SHP77 treated with DMSO at 0.1 percent for 48 hours (cell line): ENCODE measurements at places on chromosomes 1 and 21.
A peak's percentile ranks its signal among the peaks of the same experiment; 100 is the strongest.

DNA sequence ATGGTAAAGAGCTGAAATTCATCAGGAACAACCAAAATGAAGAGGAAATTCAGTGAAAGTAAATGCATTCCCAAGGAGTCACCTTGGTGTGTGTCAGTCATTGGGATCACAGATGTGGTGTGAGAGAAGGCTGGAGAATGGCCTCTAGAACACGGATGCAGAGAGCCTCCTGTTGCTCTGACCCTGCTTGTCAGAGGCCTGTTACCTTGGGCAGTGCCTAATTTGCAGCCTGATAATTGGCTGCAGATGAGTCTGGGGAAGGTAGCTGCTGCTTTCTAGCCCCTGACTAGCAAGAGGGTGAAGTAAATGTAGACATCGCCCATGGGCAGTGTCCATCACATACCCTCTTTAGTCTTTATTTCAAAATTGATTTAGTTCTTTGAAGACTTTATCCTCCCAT, 3.3 kb downstream of the GCSAML start:
- DNase-seq = no peak

DNA sequence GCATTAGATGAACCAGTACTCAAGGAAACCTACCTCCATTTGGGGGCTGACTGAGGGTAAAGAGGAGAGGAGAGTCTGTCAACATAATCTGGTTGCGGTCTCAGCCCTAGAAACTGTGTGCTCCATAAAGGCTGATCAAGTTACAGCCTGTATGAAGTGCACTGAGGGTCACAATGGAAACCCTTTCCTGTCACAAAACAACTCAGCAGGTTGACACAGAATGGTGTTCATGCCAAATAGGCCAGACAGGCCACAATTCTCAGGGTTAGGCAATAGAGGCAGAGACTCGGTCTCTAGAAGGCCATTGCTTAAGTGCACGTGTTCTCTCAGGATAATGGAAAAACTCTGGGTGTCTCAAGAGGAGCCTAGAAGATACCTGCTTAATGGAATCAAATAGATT, 4.1 kb upstream of the ANKRD35 start:
- DNase-seq = peak; percentile 15

- DNase-seq = no peak
These were observed 48.1 kb upstream of the WNT2B start for GRCh38 chr1:112460615-112461014.

GRCh38 chr1:157540852-157541251, 11.5 kb downstream of the FCRL5 start:
- no peak for DNase-seq
